ENCODE measurements at places on chromosomes 11 and 22.

- no peak for DNase-seq
These were observed 14.8 kb upstream of the H19 start for GRCh38 chr11:2012440-2012839.

- DNase-seq, result no peak
These were observed 22.1 kb downstream of the RPUSD4 start for GRCh38 chr11:126189109-126189929.

DNA sequence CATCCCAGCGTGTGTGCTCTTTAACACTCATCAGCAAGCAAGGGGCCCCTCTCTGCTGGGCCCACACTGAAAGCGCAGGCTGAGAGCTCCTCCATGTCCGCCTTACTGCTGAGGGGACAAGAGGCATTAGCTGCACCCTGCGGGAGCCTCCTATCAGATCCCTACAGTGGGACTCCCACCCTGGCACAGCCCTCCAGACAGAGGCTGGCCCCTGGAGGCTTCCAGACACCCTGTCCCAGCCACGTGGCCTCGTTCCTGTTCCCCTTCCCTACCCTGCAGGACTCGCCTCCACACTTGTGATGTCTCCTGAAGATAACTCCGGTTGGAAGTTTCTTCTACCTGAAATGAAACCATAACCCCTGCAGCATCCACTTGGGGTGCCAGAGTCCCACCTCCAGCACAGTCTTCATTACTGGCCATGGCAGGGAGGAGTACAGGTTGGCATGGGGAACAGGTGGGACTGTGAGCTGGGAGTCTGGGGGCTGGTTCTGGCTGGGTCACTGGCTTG is 5.0 kb upstream of the SH3BP1 start:
- no peak for DNase-seq

GRCh38 chr11:1059759-1060158 is 14.9 kb upstream of the MUC2 start:
- no peak for DNase-seq

- no peak for DNase-seq
These were observed 138.7 kb upstream of the E2F8 start for GRCh38 chr11:19379465-19379864.
